ENCODE measurements at places on chromosomes 1 and 21.

DNA sequence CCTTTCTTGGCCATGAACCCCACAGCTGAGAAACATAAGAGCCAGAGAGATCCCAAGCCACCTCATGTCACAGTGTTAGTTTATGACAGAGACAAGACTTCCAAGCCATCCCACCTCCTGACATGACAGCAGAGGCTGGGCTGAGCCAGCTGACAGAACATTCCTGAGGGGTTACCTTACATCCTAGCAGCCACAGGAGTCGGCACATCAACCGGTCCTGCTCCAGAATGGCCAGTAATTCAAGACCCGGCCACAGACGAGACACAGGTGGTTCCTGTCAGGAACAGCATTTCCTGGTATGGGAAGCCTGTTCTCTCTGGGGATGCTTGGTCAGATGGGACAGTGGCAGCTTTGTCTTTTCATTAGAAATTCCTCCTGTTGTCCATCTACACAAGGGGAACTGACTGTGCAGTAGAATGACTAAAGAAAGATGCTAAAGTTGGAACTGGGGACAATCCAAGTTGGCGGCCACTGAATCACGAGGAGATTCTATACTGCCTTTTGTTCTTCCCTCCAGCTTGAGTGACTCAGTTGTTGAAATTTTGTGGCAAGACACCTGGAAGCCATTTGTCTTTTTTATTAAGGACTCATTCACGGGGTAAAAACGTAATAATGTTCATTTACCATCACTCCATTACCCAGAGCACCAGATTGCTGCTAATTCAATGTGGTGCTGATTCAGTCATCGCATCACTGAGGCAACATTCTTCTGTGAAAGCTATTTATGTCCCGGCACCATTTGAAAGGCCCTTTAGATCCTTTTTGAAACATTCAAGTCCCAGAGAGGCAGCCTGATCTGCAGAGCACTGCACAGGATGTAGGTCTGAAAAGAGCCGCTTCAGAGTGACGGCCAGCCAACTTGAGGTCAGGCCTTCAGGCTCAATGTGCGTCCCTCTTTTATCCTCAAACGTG is 37.2 kb upstream of the NPL start:
- no peak for DNase-seq

- no peak for DNase-seq
Measured at GRCh38 chr1:86517336-86517735, 29.5 kb upstream of the CLCA4 start.

DNA sequence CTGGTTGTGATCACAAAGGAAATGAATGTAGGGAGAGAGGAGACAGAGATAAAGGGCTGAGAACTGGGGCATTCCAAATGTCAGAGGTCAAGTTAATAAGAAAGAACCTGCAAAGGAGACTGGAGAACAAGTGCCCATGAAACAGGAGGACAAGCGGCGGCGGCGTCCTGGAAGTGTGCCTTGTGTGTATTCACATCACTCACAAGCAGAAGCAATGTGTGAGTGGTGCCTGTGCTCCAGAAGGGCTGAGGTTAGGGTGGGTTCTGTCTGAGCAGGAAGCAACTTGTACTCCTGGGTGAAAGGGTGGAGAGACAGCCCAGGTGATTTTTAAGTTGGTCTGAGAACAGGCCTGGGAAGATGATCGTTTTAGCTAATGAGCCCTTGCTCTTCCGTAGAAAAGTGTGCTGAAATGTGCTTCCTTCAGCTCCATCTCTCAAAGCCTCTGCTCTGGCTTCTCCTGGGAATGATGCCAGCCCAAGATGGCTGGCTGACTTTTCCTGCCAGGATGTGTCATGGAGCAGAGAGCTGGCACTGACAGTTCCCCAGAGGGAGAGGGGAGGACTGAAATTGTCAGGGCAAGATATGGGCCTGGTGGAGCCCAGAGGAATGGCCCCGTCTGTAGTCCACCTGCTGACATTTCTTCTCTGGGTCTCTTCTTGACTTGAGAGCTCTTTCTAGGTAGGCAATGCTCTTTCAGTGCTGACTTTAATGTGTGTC is 25.1 kb upstream of the PLEKHA6 start:
- DNase-seq = no peak

GRCh38 chr21:23247334-23247733 is 2249.1 kb downstream of the NCAM2 start:
- DNase-seq = no peak

DNA sequence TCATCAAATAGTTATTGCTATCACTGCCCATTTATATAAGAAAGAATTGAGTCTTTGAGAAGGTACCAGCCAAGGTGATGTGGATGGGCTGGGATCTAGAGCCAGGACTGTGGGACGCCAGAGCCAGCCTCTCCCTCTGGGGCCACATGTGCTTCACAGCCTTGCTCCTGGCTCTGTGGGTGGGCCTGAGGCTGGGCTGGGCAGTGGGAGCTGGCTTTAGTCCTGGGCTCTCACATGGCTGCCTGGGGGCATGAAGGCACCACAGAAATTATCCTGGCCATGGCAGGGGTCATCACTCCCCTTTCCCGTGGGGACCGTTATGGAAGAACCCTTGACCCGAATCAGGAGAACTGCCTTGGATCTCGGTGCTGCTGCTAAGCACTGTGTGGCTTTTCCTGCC is 203.1 kb downstream of the TRABD2B start:
- DNase-seq = no peak

DNA sequence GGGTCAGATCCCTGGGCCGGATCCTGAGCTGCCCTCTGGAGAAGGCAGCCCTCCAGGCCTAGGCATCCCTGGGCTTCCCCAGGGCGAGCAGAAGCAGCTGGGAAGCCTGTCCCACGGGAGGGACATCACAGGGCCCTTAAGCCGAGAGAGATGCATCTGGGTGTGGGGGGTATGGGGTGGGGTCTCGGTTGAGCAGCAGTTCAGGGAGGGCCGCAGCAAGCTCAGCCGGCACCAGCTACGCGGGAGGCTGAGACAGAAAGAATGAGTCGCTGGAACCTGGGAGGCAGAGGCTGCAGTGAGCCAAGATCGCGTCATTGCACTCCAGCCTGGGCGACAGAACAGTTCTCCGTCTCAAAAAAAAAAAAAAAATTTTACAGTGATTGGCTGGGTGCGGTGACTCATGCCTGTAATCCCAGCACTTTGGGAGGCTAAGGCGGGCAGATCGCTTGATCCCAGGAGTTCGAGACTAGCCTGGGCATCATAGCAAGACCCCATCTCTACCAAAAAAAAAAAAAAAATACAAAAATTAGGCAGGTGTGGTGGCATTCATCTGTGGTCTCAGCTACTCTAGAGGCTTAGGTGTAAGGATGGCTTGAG is 37.7 kb downstream of the RRP1 start:
- no peak for DNase-seq

- no peak for DNase-seq
Measured at GRCh38 chr1:41838266-41838665, 80.5 kb downstream of the HIVEP3 start.

- no peak for DNase-seq
Measured at GRCh38 chr1:195934817-195935553, 673.3 kb downstream of the KCNT2 start.

DNA sequence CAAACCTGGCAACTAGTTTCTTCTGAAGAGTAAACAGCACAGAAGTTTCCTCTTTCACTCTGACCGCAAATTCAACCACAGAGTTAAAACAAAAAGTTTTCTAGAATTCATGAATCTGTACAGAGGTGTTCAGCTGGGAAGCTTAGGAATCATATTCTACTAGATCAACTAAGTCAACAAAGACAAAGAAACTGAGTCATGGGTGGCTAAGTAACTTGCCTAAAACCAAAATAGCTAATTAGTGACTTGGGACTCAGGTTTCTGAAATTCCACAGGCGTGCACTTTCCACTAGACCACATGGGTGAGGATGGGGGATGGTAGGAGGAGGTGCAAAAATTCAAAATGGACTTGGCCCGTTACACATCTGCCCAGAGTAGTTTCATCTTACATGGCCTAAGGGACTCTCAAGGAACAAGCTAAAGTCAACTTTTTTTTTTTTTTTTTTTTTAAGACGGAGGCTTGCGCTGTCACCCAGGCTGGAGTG is 25.8 kb downstream of the PTPN14 start:
- DNase-seq = no peak

DNA sequence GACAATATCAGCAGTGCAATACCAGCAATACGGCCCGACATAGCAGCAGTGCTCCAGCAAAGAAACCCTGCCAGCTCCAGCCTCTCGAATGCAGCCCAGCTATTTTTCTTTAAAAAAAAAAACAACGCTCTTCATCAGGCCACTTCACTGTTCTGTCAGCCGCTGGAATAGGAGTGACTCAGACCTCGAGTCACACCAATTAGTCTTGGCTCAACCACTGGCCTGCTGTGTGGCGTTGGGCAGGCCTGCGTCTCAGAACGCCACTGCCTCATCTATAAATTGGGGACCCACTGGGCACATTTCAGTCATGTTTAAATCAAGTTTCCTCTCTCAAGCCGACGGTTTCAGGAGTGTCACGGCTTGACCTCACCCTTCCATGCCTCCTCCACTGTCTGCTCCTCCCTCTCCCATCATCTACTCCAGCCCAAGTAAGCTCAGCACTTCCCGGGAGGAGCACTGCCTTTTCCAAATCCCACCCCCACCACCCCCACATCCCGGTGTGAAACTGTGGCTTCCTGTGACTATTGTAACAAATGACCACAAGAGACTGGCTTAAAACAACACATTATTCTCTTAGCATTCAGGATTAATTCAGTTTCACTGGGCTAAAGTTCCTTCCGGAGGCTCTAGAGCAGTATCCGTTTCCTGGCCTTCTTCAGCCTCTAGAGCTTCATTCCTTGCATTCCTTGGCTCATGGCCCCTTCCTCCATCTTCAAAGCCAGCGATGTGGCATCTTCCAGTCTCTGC is 71.9 kb upstream of the EFHD2 start:
- DNase-seq = no peak

- DNase-seq = no peak
Measured at GRCh38 chr1:205680073-205680851, at the start of gene SLC45A3. TSS of gene SLC45A3 (minus strand) at chr1:205680509. CDS start at chr1:205664656, 15,853 bp downstream.

DNA sequence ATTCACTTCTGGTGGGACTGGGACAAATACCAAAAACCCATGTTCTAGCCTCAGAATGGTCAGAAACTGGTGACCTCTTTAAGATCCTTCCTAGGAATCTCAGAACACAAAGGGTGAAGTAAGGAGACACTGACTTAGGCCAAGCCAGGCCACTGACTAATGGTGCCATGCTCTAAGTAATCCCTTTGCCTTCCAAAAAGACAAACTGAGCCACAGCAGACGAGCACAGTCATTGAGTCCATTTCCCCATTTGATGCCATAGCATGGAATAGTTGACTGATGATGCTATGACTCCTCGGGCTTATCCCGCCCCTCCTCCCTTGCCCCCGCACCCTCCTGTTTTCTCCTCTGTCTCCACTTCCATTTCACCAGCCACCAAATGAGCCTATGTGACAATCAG is 145.8 kb upstream of the ZNF648 start:
- no peak for DNase-seq

Measured in T-cell (primary cell).